H1 (cell line): ENCODE measurements at places on chromosomes 1 and 21.

GRCh38 chr1:210239349-210240111 is 6.9 kb downstream of the SERTAD4 start:
- DNase-seq, result no peak

DNA sequence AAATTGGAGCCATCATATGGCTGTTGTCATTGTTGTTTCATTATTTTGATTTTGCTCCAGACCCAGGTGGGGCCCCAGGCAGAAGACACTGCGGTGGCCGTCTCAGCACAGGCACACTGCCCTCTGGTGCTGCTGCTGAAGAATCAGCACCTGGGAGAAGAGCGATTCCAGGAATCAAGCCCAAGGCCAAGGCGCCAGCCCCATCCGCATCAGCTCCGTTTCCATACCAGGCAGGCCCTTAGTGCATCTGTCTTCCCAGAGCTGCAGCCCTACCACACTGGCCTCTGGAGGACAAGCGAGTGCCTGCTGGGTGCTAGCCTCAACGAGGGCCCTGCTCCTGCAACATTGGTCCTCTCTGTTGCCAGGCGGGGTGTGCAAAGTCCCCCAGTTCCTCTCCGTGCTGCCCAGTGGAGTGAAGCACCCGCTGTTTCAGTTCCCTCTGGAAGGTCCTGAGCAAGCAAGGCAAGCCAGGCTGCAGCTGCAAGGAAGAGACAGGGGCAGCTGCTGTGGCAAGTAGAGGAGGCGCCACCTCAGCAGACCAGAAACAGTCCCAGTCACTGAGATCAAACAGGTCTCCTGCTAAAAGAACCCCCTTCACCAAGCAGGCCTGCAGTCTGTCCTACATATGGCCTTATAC is 5.2 kb downstream of the GRIK3 start:
- no peak for DNase-seq

- no peak for DNase-seq
These were observed 13.1 kb upstream of the COP1 start for GRCh38 chr1:176220100-176220689.

GRCh38 chr21:46082713-46082962 is 15.3 kb upstream of the COL6A2 start:
- no peak for DNase-seq

DNA sequence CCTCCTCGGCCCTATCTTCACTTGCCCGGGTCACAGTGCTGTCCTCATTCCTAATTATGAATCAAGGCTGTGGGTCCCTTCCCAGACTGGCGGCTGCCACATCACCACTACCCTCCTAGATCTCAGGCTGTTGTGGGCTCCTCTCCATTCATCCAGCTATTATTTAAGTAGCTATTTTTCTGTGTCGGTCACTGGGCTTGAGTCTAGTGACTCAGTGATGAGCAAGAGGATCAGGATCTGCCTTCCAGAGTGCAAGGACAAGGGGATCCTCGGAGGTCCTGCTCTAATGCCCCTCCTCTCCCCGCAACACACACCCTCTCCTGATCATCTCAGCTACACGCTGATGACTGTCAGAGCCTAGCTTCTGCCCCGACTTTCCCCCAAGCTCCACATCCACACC is 34.1 kb downstream of the CDCP2 start:
- no peak for DNase-seq

DNA sequence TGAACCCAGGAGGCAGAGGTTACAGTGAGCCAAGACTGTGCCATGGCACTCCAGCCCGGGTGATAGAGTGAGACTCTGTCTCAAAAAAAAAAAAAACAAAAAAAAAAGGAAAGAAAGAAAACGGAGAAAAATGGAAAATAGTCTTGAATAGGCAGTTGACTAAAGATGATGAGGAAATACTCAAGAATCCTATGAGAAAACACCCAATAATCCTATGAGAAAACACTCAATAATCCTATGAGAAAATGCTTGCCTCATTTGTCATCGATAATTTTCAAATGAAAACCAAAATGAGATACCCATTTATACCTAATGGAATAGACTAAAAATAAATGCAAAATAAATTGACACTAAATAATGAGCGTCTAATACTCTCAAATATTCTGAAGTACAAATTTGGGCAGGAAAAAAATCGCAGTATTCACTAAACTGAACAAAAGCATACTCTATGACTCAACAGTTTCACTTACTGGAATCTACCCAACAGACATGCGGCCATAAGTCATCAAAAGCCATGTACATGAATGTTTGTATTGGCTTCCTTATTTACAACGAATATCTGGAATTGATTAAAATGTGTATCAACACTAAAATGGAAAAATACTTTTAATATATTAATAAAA is 733.9 kb upstream of the CHRM3 start:
- no peak for DNase-seq

GRCh38 chr1:38018864-38019343 is 6.4 kb downstream of the UTP11 start:
- no peak for DNase-seq

GRCh38 chr1:214584805-214585766 is 17.9 kb upstream of the CENPF start:
- no peak for DNase-seq
